ENCODE measurements at places on chromosomes 7 and 10.

- DNase-seq = no peak
Observed at GRCh38 chr10:5947471-5948207, 29.7 kb downstream of the IL15RA start.

DNA sequence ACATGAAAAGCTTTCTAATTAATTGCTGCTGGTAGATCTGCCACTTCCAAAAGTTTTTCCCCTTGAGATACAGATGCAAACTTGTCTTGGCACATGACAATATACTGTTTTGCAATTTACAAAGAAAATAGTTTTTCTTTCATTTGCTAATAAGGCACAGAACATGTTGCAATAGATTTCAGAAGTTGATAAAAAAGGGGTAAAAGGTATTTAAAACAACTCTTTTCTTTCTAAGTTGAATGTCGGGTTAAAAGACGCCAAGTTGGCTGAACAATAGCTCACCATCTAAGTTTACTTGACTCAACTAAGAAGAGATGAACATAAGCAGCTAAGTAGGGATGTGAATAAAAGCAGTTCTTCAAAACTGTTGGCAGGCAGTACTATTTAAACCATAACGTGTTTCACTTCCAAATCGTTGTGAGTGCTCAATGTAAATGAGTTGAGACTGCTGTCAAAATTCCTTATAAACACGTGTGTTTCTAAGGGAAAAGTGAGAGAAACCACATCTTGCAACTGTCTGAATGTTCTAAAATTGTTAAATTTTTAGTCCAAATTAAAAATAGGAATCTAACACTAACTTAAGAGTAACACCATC, 14.5 kb upstream of the THSD7A start:
- no peak for DNase-seq

GRCh38 chr7:44654255-44654796, 47.9 kb downstream of the OGDH start:
- DNase-seq = no peak

- no peak for DNase-seq
Observed at GRCh38 chr10:127410030-127410429, 139.1 kb upstream of the NPS start.

- no peak for DNase-seq
Observed at GRCh38 chr10:49748006-49748405, 14.1 kb downstream of the OGDHL start.

GRCh38 chr10:128422190-128422589, 296.0 kb upstream of the MKI67 start:
- no peak for DNase-seq

GRCh38 chr10:124642088-124642710, 102.0 kb downstream of the FAM53B start:
- no peak for DNase-seq

GRCh38 chr7:51455948-51456347, 139.3 kb upstream of the COBL start:
- no peak for DNase-seq

GRCh38 chr10:38094927-38095574, 914 bp downstream of the ZNF37A start:
- no peak for DNase-seq

- no peak for DNase-seq
Observed at GRCh38 chr10:47339759-47340607, 8.2 kb upstream of the RBP3 start.

DNA sequence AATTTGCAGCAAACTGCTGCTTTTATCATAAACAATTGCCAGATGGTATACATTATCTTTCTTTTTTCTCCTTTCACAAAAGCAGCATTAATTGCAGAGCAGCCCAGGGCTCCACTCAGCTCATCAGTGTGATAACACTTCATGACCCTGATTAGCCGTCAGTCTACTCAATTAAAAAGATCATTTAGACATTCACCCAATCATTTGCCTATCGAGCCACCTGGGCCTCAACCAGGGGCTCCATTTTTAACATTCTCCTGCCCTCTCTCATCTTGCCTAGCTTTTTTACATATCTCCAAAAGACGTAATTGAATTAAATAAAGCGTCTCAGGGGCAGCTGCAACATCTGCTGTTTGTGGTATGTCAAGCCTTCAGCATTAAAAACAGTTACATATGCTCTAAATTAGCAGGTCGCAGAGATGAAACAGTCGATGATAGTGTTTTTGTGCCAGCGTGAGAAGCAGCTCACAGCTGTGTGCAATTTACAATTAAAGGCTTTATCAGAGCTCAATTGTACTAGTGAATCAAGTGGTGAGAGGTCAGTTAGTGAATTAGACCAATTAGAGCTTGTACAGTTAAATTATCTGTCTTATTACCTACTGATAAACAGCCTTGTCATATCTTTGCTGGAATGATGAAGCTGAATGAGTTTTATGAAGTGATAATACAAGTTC, 522.5 kb downstream of the ETV1 start:
- DNase-seq = no peak

- DNase-seq = no peak
Observed at GRCh38 chr7:156984174-156984891, 26.1 kb downstream of the MNX1 start.

DNA sequence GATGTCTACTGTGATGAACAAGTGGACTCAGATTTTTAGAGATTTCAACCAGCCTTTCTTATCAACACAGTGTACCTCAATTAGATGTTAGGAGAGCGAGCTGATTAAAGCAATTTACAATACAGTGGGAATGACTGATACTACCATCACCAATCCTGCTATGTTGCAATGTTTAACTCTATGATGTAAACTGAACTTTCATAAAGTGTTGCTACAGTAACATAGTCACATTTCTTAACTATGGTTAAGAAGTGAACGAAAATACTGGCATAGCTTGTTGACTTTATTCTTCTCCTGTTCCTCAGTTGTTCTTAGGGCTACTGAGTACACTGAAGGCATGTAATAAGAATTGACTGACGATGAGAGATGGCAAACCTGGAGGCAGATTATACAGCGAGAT, 139.8 kb downstream of the MYOF start:
- DNase-seq = no peak

DNA sequence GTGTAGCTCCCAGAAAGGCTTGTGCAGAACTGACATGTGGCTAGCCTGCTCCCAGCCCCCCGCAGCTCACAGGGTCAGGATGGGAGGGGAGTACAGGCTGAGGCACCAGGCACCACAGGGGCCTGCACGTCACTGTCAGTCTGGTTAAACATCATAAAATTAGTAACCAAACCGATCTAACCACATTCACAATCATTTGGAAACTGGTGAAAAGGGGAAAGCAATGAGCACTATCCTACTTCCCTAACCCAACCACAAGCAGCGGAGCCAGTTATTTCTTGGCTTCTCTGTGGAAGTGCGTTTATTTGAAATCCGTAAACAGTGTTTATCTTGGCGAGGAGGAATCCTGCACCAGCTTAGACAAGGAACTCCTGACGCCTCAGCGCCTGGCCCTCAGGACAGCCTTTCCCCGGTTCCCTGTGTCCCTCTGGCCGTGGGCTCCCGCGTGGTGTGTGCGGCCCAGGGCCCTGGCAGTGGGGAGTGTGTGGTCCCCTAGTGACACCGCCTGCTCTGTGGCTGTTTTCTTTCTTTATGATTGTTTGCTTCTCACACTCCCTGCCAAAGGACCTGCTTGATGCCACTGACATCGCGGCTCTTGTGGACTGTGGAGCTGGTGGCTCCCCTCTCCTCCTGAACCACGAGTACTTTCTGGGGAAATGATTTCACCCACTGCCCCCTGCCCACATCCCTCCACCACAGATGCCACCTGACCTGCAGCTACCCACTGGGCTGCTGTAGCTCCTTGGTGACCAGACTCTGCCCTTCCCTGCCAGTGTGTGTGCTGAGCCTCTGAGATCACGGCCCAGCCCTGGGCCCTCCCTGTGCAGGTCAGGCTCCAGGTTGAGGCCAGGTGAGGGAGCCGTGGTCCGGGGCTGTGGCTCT, 38.0 kb downstream of the INPP5A start:
- no peak for DNase-seq

DNA sequence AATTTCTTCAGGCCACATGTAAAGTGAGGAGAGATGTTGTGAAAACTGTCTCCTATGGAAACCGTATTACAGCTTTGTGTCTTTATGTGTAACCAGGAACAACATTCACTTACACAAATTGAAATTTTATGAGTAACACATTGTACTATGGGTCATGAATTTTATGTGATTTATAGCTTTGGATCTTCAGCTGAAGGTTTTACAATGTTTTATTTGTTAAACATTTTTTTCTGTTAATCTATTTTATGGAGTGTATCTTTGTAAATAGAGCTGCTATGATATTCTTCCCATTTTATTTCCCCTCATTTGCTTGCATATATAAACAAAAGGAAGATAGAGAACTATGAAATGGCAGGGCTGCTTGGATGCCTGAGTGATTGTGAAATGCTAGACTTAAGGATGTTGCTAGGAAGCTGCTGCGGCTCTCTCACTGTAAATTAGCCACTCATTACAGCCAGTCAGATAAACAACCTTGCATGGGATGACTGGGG, 104.5 kb upstream of the PCLO start:
- DNase-seq = no peak

DNA sequence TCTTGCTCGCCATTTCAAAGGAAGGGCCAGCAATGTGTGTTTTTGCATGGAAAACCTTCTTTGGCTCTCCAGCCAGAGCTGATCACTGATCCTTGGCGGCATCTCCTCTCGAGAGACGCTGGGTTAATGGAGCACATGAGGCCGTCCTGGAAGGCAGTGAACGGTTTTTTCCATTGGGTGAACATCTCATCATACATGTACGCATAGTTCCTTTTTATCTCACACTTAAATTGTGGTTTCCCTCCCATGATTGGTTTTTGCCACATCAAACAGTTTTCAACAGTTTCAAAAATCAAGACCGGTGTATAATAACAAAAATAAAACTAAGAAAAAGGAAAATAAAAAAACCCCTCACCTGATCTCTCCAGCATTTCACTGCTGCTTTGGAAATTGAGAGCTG, 276.4 kb downstream of the TCF7L2 start:
- DNase-seq = no peak

- no peak for DNase-seq
Observed at GRCh38 chr10:76641215-76641614, 996.4 kb downstream of the KCNMA1 start.

DNA sequence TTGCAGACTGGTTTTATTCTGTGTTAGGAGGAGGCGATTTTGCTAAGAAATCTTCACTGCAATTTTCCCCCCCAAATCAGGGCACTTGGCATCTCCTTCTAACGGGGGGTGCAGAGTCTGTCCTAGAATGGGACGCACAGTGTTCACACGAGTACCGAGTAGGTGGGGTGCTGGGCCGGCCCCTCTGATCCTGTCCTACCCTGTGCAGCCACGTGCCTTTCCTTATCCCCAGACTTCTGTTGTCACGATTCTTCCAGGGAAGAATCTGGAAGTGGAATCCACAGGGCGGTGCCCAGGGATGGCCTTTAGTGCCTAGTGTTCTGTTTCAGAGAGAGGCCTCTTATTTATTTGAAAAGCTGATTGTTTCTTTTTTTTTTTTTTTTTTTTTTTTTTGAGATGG, 16.4 kb downstream of the CUX1 start:
- no peak for DNase-seq

DNA sequence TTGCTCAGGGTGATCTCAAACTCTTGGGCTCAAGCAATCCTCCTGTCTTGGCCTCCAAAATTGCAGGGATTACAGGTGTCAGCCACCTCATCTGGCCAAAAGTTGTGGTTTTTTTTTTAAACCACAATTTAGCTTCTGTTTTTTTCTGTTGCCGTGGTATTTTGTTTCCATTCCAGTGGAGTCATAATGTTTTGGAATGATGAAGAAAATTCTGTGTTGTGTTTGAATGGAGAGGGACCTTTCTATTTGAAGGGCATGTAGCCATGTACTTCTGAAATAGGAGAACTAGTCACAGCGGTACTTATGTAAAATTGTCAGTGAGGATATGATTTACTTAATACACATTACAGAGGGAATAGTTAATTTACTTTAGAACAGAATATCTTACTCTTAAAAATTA, 201.3 kb downstream of the ARL4A start:
- no peak for DNase-seq
